ENCODE measurements at places on chromosomes 3 and 15. TPM values are rescaled to one million over a fixed set of nuclear protein-coding genes. Genes with fewer than 3 reads are reported as not detected.

GOLGA6L10 gene
- total RNA-seq = 1.4 TPM

ANKUB1 gene
- total RNA-seq = not detected

ANKRD63 gene
- total RNA-seq = not detected

DNA sequence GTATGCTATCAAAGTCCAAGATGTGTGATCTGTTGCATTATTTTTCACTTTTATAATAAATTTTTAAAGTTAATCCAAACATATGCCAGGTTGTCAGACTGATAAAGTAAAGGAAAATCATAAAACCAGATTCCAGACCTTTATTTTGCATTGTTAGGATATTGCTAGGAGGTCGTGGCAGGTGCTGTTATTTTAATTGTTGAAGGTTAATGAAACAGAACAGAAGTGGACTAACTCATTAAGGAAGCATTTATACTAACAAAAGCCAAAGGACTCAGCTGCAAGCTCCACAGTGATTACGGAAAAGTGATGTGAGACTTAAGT lies 63.1 kb downstream of the DCLK3 start:
- no peak overlapping the region for H3K27ac ChIP-seq
- no peaks in the 10 kb centered on the region for H3K27me3 ChIP-seq
- no peaks in the 10 kb centered on the region for H3K36me3 ChIP-seq

DNA sequence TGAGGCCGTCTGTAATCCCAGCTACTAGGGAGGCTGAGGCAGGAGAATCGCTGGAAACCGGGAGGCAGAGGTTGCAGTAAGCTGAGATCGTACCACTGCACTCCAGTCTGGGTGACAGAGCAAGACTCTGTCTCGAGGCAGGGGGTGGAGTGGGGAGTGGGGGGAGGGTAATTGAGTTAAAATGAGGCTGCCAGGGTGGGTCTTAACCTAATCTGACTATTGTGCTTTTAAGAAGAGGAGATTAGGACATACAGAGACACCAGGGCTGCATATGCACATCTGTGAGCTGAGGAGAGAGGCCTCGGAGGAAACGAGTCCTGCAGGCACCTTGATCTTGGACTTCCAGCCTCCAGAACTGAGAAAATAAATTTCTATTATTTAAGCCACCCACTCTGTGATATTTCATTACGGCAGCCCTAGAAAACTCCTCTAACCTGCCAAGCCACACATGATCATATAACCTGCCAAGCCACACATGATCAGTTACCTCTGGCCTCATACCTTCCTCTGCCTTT lies 197.0 kb downstream of the THSD4 start:
- H3K36me3 ChIP-seq = no peaks in the 10 kb centered on the region
- no peak overlapping the region for H3K4me3 ChIP-seq
- peaks cover 1% of the 10 kb centered on the region for H3K27me3 ChIP-seq

- no peaks in the 10 kb centered on the region for H3K27me3 ChIP-seq
- H3K4me3 ChIP-seq = no peak overlapping the region
- H3K36me3 ChIP-seq = no peaks in the 10 kb centered on the region
- H3K27ac ChIP-seq = no peak overlapping the region
- DNase-seq = no peak
Observed at GRCh38 chr3:161171113-161171512, 50.0 kb upstream of the NMD3 start.

- no peak for DNase-seq
- peaks cover 6% of the 10 kb centered on the region for H3K4me1 ChIP-seq
- H3K4me3 ChIP-seq = no peak overlapping the region
- H3K27me3 ChIP-seq = no peaks in the 10 kb centered on the region
Observed at GRCh38 chr3:149933858-149934257, 36.8 kb downstream of the PFN2 start.

GRCh38 chr3:42101048-42101447 lies 9.9 kb downstream of the TRAK1 start:
- peaks cover 10% of the 10 kb centered on the region for H3K4me1 ChIP-seq
- no peak overlapping the region for H3K27ac ChIP-seq
- no peak for DNase-seq
- H3K36me3 ChIP-seq = peaks cover 6% of the 10 kb centered on the region
- H3K4me3 ChIP-seq = no peak overlapping the region
